GM23248 (cell line): ENCODE measurements at places on chromosomes 1 and 21. TPM values are rescaled to one million over a fixed set of nuclear protein-coding genes. Genes with fewer than 3 reads are reported as not detected.

GRCh38 chr1:205665201-205666045 is 14.9 kb downstream of the SLC45A3 start:
- no peak for DNase-seq

- DNase-seq = no peak
These were observed 111.2 kb upstream of the OLIG2 start for GRCh38 chr21:32914424-32915039.

GRCh38 chr1:203511513-203511912 is 17.6 kb downstream of the OPTC start:
- DNase-seq = no peak

DNA sequence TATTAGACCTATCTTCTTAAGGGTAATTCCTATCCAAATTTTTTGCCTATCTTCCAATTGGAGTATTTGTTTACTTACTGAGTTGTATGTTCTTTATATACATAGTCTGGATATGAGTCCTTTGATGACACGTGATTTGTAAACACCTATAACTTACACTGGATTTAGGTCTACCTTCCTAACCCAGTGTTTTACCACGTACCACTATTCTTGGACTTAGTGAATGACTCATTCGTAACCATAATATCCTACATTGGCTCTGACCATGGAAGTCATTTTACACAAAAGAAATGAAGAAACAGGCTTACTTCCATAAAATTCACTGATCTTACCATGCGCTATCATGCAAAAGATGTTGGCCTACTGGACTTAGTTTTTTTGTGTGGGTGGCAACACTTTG is 23.9 kb upstream of the ZZZ3 start:
- DNase-seq = peak; percentile 7

GRCh38 chr1:207848234-207848633 is 62.7 kb downstream of the CD34 start:
- peak; percentile 85 for DNase-seq

GRCh38 chr1:26237230-26237966 is 3.4 kb downstream of the CEP85 start:
- peak; percentile 26 for DNase-seq

DNA sequence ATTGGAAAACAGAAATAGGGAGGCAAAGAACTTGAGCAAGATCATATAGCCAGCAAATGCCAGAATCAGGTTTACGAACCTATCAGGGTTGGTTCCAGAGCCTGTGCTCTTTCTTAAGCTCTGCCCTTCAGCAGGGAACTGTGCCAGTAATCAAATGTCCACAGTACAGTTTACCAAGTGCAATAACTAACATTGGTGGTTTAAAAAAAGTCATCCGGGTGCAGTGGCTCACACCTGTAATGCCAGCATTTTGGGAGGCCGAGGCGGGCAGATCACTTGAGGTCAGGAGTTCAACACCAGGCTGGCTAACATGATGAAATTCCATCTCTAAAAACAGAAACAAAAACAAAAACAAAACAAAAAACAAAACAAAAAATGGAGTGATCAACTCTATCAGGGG is 182.7 kb downstream of the LMX1A start:
- DNase-seq = no peak

GRCh38 chr21:36288651-36289243 is 31.2 kb upstream of the MORC3 start:
- no peak for DNase-seq

DNA sequence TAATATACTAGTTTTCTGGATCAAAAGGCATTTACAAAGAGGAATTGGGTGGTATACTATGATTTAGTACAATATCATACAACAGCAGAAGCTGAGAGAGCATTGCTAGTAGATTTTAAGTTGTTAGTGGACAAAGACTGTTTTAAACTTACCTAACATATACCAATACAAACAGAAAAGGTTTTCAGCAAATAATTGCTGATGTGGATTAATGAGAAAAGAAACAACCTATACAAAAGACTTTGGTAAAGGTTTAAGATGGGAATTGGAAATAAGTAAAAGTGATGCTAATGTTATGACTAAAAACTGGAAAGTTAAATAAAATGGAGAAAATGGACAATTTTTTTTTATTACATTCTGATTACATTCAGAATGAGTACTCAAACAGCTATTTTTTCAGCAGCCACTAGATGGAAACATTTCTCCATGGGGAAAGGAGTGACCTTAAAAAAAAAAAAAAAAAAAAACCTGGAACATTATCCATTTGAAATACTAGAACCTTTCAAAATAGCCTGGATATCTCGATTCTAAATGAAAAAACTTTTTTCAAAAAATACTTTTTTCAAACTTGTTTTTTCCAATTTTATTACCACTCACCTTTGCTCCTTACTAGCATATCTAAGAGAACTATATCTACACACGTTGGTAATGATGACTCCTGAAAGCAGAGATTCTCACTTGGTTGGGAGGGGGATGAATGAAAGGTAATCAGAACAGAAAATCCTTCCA is 55.4 kb downstream of the EPRS1 start:
- peak; percentile 70 for DNase-seq

DNA sequence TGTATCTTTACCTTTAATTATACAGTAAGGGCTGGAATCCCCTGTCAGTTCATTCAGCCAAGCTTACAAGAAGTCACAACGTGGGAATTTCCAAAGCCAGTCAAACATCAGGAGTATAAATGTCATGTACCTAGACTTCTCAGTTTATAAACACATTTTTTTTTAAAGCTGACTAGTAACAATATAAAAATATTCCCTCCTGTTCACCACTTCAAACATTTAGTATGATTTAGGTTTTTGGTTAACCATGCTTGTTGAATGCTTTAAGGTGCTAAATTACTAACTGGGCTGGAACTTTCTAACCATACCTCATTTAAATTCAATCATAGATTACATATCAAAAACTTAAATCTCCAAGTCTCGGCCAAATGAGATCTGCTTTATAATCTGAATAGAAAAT is 44.0 kb downstream of the JAK1 start:
- DNase-seq = no peak

- DNase-seq = no peak
These were observed 38.2 kb downstream of the RABGAP1L start for GRCh38 chr1:174197547-174197946.

GRCh38 chr1:7585216-7585907 is 185.7 kb upstream of the VAMP3 start:
- no peak for DNase-seq

DNA sequence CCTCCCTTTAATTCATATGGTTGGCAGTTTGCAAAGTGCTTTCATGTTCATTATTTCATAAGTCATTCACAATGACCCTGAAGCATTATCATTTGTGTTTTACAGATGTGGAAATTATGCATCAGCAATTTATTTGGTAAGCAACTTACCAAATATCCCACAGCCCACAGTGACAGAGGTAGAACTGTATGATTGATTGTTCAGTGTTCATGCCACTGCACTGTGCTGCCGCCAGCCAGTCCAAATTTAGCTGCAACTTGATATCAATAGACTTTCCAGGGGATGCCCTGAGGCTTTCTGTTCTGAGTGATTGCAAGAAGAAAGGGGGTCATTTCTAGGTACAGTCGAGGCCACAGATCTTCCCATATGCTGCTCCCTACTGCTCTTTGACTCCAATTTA is 380.3 kb downstream of the PLPP3 start:
- DNase-seq = no peak

DNA sequence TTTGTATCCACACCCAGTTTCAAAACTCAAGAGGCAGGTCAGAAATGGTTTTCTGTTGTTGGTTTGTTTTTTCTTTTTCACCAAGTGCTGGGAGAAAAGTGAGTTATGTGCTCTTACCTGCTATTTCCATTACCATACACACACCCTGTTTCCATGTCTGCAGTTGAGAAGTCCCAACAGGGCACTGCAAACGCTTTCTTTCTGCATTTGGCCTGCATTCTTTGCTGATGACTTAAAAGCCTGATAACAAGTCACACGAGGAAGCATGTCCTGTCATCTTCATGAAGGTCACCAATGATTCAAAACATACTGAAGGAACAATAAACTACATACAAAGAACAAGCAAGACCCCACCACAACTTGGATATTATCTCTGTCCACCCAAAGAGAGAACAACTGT is 24.8 kb upstream of the KCNE1 start:
- peak; percentile 45 for DNase-seq

DNA sequence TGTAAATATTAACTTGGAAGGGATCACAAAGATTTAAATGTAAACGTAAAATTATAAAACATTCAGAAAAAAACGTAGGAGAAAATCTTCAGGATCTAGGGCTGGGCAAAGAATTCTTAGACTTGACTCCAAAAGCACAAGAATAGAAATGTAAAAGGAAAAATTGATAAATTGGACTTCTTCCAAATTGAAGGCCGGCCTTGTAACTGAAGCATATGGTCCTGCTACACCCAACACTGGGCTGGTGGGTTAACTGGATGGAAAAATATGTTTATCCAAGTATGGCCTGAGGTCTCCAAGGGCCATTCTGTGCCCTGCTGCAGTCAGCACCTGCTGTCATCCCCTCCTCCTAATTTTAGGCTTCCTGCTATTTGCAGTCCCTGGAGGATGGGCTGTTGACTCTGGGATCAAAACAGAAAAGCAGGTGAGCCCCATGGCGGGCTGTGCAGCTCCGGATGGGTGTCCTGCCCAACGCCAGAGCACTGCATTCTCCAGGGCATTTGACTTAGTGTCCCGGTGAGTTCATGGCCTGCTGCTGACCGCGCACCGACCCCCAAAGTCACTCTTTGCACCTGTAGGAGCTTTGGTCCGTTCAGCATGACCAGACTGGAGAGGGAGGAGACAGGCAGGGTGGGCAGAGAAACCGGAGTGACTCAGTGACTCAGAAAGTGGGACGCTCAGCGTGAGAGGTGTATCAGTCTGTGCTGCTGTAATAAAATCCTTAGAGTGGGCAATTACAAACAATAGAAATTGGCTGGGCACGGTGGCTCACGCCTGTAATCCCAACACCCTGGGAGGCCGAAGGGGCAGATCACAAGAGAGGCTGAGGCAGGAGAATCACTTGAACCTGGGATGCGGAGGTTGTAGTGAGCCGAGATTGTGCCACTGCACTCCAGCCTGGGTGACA is 6.1 kb upstream of the AIRE start:
- DNase-seq = no peak

DNA sequence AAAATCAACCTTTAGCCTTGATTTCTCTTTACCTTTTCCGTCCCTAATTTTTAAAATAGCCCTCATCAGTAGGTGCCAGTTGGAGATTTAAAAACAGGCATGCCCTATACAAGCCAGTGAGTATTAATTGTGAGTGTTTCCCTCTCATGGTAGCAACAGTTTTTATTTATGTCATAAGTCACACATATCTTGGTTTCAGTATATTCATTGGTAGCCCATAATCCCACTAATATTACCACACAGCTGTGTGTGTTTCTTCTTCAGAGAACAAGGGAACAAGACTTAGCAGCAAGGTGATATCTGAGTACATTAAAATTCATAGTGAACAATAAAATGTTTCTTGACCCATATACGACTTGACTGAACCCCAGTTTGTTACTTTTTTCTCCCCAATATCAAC is 68.6 kb upstream of the HSPA13 start:
- no peak for DNase-seq

- DNase-seq = no peak
These were observed 25.2 kb upstream of the TMEM200B start for GRCh38 chr1:29148656-29149491.

DNA sequence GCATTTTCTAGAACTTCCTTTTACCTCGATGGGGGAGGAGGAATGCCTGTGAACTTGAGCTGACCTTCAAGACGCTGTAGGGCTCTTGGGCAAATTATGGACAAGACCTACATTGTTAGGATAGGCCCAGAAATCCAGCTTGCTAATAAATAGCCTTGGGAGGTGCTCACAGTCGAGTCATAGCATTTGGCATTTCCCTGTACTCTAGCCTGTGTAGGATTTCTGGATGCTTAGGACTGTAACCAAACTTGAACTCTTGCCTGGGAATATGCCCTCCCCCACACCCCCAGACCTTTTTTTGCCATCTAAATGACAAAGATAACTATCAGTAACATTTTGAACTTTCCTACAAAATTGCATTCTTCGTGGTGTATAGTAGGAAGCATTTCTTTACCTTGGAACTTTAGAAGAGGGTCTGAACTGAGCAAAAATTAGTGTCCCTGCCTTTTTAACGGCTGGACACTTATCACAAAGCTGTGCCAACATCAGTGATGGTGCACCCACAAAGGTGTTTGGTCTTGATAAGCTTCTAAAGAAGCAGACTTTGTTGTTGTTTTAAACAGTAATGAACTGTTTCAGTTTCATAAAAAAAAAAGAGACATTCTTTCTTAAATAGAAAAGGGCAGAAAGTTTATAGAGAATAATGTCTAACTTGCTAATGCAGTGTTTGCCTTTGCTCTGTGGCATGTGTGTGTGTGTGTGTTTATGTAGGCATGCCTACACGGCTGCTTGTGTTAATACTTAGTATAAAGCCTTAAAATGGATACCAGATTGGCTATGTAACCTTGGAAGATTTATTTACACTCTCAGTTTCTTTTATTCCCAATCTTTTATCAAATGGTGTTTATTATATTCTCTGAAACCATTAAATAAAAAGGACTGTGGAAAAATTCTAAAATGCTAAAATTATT is 88.2 kb downstream of the NFIA start:
- peak; percentile 71 for DNase-seq

DNA sequence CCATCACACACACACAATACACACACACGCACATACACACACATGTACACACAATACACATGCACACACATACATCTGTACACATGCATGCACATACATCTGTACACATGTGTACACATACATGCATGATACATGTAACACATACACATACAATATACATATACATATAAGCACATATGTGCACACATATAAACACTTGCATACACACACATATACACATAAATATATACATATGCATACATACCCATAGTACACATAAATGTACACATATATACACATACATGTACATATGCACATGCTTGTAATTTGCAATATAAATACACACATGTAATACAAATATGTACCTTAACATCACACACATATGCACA is 282.6 kb upstream of the VAMP3 start:
- DNase-seq = no peak

GRCh38 chr1:5402618-5403017 is 589.6 kb downstream of the NPHP4 start:
- DNase-seq = no peak

Gene C1QC
- total RNA-seq = not detected in 2 replicates

Gene OR2T34
- total RNA-seq = not detected in 2 replicates

Gene C1QB
- not detected in 2 replicates for total RNA-seq

Gene TACSTD2
- total RNA-seq = 1.5 and 1.6 TPM in 2 replicates

Gene TNFRSF14
- total RNA-seq = 4.7 and 13.3 TPM in 2 replicates

Gene TMEM82
- not detected in 2 replicates for total RNA-seq

Gene RGSL1
- total RNA-seq = not detected in 2 replicates

Gene TCHHL1
- not detected in 2 replicates for total RNA-seq

Gene CFAP74
- total RNA-seq = not detected in 2 replicates

Gene KIRREL1
- total RNA-seq = 108 and 110 TPM in 2 replicates
